ENCODE measurements at places on chromosomes 13 and 19.

- no peak for DNase-seq
These were observed 5.3 kb downstream of the NCAN start for GRCh38 chr19:19217099-19217498.

DNA sequence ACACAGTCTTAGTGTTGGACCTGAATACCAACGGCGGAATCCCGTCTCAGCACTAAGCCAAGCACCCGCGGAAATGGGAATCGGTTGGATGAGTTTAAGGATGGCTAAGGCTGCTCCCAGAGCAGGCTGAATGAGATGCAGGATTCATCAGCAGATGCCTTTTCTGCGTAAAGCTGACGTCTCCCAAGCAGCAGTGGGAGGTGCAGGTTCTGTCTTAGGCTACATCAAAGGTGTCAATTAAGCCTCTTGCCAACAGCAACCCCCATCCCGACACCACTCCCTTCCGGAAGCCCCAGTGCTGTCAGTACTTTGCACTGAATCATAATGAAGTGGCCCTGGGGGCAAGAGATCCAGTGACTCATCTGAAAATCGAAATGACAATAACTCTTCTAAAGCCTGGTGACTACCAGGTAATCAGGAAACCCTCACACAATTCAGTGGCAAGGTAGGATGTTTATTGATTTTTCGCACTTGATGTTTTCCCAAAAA is 275.6 kb downstream of the DCLK1 start:
- no peak for DNase-seq

DNA sequence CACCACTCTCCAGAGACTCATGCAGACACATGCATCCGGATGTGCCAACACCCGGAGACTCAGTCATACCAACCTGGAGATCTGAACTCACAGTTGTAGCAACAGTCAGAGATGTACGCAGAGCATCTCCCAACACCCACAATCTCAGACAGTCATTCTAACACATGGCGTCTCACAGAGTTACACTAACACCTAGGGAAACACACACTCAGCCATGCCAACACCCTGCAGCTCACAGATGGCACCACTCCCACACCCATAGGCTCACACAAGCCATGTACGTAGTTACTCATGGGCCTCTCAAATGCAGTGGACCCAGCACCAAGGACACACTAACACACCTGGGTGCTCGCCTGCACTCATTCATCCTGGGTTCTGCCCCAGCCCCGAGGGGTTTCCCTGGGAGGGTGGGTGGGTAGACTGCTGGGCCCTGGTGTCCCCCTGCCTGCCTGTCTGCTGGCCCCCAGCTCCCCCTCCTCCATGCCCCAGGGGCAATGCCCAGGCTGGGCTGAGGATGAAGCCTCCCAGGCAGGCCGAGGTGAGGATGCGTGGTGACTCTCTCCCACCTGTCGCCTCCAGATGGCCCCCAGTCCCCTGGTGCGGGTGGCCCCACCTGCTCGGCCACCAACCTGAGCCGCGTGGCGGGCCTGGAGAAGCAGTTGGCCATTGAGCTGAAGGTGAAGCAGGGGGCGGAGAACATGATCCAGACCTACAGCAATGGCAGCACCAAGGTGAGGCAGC is 10.0 kb downstream of the PKN1 start:
- no peak for DNase-seq

DNA sequence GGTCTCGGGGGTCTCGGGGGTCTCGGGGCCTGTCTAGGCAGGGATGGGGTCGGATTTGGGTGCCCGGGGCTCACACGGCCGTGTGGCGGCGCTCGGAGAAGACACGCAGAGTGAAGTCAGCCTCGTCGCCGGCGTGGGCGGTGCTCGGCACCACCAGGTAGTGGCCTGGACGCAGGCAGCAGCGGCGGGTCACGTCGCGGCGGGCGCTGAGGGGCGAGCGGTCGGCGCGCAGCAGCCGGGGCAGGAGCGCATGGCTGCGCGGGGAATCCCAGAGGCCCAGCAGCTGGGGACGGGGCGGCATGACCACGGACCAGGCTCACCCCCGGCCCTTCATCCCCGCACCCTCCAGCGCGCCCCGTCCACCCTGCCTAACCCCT is 8.2 kb downstream of the CAPN12 start:
- DNase-seq: peak; percentile 75

- DNase-seq: no peak
These were observed 45.8 kb downstream of the SOX1 start for GRCh38 chr13:112112534-112113276.

- DNase-seq: no peak
These were observed 143.4 kb downstream of the NALCN start for GRCh38 chr13:101272886-101273285.

GRCh38 chr13:26310470-26310869 is 56.5 kb downstream of the CDK8 start:
- no peak for DNase-seq

- DNase-seq: no peak
These were observed 619 bp downstream of the MEF2B start for GRCh38 chr19:19169236-19170052.

DNA sequence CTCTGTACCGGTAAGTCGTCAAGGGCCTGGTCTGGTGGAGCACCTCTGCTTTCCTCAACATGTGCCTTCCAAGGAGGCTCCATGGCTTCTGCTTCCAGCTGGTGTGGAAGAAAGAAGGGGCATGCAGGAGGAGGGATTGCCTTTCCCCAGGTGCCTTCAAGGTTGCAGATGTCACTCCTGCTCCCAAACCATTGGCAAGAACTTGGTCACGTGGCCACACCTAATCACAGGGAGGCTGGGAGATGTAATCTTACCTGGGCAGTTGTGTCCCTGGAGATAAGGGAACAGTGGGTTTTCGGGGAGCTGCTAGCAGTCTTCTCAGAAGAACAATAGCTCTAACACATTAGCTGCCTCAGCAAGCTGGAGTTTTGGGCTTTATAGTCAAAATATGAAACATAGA is 9.7 kb upstream of the GPR18 start:
- DNase-seq: no peak

- no peak for DNase-seq
These were observed 193.3 kb downstream of the USP12 start for GRCh38 chr13:26978081-26978860.

- no peak for DNase-seq
These were observed 17.7 kb downstream of the INTS6 start for GRCh38 chr13:51435002-51435578.
